ENCODE measurements at places on chromosomes 16 and 17.

- DNase-seq, result no peak
These were observed 54.5 kb downstream of the TENT4B start for GRCh38 chr16:50207652-50208051.

DNA sequence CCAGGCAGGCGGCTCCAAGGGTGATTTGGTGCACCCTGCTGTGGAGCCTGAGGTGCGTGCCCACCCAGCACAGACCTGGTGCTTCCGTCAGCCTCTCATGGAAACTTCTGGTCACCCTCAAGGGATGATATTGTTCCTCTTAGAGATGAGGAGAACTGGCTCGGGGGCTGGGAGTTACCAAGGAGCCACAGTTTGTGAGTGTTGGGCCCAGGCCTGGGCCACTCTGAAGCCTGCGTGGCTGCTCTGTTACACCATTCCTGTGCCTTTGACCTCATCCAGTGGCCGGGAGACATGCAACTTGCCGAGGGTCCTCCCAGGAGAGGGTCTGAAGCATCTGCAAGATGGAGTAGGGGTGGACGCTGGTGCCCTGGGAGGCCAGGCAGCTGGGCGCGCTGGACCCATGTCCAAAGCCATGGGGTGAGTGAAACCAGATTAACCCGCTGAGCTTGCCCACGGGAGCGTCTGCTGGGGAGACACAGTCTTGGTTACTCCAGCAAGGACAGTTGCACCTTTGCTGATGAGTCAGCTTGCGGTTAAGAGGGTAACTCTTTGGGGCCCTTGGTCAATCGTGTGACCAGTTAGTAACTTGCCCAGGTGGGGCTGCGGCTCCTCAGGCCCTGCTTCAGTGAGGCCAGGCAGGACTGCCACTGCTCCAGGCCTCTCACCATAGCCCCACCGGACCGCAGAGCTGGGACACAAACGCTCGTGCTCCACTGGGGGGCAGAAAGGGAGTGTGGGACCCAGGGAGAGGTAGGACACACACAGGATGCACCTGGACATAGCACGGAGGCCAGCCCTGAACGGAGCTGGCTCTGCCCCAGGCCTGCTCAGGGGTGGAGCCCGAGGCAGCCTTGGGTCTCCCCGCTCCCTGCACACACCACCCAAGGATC lies 7.5 kb downstream of the C16orf90 start:
- DNase-seq, result peak; percentile 22

- DNase-seq, result no peak
These were observed 2.4 kb downstream of the CYGB start for GRCh38 chr17:76534831-76535732.

DNA sequence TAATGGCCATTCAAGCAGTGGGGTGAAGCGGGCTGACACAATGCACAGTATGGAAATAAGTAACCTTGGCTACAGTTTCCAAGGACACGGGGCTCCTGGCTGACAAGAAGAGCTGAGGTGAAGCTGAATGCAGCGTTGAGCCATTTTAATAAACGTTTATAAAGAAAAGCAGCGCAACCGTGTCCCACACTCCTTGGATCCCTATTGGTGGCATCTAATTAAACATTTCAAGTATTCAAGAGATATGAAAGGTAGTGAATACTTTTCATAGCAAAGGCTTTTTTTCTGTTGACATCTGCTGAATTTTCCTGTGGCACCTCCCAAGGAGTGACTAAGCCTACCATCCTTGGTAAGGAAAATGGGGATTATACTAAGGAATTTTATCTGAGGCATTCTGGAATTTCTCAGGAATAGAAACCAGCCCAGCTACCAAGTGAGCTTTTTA lies 26.5 kb downstream of the DUSP14 start:
- no peak for DNase-seq

- DNase-seq, result peak; percentile 76
These were observed 985 bp upstream of the FZD2 start for GRCh38 chr17:44556166-44556831.

DNA sequence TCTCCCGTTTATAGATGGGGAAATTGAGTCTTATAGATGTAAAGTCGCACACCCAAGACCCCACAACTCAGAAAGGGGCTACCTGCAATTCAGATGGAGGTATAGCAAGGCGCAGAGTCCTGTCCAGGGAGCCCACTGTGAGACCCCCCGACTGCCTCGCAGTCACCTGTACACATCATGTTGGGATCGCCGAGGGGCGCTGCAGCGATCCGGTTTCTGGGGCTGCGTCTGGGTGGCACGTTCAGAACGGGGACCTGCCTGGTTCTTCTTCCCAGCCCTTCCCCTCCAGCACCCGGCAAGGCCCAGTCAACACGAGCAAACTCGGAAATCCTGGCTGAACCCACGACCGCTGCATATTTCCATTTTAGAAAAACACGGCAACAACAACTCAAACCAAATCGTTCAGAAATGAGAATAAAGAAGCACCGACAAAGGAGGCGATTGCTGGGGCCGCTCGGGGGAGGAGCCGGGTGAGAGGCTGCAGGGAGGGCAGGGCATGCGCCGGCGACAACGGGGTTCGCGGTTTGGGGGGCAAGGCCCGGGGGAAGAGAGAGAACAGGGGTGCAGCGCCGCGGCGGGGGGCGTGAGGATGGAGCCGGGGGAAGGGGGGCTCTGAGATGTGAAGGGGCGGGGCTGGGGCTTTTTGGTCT lies 643 bp downstream of the HSDL1 start:
- DNase-seq, result peak; percentile 27
